Sciatic nerve (tissue), 2 donors: ENCODE measurements at places on chromosomes 1 and 21.

DNA sequence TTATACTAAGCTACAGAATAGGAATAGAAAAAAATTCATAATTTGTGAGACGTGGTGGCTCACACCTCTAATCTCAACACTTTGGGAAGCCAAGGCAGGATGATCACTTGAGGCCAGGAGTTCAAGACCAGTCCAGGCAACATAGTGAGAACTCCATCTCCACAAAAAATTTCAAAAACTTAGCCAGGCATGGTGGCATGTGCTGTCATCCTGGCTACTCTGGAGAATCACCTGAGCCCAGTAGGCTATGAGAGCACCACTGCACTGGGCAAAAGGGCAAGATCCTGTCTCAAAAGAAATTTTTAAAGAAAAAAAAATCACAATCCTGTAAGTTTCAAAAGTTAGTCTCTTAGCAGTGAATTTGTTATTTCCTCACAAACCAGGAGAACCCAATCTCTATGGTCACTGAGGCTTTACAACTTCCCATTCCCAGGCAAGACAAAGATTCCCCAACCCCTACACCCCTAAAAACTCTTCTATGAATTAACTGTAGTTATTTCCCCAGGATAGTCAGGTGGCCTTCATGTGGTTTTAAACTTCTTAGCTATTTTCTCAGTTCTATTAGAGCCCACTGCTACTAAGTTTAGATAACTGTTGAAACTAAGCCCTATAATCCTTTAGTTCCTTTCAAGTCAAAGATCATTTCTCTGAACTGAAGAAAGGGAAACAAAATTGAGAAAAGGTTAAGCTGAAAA, 74.5 kb downstream of the FOXJ3 start:
- DNase-seq: no peak

GRCh38 chr21:18711662-18712061, 308.1 kb upstream of the TMPRSS15 start:
- DNase-seq: no peak

GRCh38 chr1:240309769-240310168, 218.1 kb downstream of the FMN2 start:
- no peak for DNase-seq

- DNase-seq: no peak
These were observed 3.0 kb downstream of the FNDC5 start for GRCh38 chr1:32867671-32868070.

GRCh38 chr1:75613916-75614315, 3.0 kb upstream of the SLC44A5 start:
- no peak for DNase-seq

- peak; percentile 94 for DNase-seq
These were observed 1.1 kb upstream of the ADAMTS1 start for GRCh38 chr21:26846036-26846931.

DNA sequence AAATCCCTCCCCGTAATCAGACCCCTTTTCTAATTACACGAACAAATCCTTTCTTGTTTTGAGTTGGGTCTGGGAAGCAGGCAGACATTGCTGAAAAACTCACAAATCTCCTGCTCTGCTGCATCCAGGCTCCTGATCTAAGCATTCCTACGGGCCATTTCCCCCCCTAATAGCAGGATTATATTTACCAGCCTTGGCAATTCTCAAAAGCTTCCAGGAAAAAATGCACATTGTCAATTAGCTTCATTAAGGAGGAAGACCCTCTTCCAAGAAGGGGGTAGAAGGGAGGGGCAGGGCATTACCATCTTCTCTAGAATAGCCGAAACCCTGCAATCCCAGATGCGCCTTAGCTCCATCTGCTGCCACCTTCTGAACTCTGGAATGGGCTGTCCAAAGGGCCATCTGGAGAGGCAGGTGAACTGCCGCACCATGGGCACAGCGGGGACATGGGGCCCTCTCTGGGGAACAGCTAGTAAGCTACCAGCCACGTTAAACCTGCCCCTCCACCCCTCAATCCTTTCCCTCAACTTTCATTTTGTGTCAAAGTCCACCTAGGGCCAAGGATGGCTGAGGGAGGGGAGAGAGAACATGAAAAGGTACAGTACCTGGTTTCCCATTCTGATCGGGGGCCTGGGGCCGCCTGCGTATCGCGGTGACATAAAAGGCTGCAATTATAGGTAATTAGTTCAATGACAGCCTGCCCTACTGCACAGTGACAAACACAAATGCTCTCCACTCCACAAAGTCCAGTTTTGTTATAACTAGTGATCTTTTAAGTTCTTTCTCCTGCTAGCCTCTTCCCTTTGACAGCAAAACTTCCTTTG, 56.8 kb downstream of the MRPL37 start:
- no peak for DNase-seq

GRCh38 chr1:180811886-180812285, 100.8 kb upstream of the KIAA1614 start:
- DNase-seq: no peak

DNA sequence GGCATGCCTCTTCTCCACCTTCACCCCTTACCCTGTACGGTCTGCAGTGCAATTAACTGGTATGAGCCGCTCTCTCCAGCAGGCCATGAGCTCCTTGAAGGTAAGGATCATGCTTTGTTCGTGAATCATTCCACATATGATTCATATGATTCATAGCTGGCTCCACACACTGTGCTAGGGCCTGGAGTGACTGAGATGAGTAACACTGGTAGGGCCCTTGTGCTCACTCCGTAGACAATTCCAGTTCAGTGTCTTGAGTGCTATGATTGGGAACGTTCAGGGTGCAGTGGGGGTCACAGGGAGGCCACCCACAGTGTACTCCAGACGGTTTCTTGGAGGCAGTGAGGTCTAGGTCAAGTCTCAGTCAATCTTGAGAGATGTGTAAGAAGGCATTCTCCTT, 239.8 kb downstream of the LMX1A start:
- no peak for DNase-seq

- no peak for DNase-seq
These were observed 239.7 kb upstream of the PLD5 start for GRCh38 chr1:242764161-242764560.

DNA sequence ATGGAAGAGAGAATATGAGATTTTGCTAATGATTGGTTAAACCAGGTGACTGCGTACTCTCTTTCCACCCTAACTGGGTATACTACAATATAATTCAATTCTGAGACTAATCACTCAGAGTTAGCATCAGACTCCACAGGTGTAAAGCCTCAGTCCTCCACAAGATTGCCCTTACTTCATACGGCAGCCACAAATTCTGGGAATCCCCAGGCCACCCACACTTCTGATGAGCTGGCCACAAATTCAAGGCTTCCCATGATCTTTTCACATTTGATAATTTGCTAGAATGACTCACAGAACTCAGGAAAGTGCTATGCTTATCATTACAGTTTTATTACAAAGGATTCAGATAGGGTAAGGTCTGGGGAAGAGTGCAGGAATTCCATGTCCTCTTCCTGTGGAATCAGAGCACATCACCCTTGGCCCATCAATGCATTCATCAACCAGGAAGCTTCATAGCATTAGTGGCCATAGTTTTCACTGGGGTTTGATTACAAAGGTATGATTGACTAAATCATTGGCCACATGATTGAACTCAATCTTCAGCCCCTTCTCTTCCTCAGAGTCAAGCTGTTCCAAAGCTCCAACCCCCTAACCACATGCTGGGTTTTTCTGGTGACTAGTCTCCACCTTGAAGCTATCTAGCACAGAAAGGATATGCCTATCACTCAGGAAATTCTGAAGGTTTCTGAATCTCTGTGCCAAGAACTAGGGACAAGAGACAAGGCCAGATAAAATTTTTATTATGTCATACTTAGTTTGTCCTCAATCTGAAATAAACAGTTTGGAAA, 131.7 kb downstream of the HHIPL2 start:
- no peak for DNase-seq
